Omental fat pad (tissue), 4 donors: ENCODE measurements at places on chromosomes 4 and X.

DNA sequence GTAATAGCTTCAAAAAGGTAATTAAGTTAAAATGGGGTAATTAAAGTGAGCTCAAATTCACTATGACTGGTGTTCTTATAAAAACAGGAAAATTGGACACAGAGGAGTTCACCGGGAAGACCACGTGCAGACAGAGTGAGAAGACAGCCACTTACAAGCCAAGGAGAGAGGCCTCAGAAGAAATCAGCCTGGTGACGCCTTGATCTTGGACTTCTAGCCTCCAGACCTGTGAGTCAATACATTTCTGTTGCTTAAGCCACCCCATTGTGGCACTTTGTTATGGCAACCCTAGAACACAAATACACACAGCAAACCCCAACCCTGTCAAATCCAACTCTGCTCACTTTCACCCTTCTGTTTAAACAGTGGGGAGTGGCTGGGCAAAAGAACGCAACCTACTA is 4.1 kb upstream of the CD38 start:
- no peak for DNase-seq

DNA sequence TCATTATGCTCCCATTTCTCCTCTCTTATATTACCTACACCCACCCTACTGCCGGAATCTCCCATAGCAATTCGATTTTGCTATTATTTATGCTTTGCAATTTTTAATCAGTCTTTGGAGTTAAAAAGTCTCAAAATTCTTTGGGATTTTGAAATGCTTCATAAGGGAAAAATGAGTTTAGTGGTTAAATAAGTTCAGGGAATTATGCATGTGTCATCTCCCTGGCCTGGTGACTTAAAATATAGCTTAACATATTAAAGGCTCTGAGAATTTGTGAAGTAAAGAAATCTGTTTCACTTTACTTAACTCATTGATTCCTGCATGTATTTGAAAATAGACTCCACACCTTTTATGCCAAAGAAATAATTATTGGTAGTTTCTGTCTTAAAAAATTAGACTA is 185.1 kb upstream of the DIPK2B start:
- DNase-seq, result no peak

- DNase-seq, result no peak
Observed at GRCh38 chrX:116749943-116750342, 287.2 kb upstream of the CT83 start.

GRCh38 chrX:43968359-43968781 is 4.8 kb downstream of the NDP start:
- DNase-seq, result no peak

DNA sequence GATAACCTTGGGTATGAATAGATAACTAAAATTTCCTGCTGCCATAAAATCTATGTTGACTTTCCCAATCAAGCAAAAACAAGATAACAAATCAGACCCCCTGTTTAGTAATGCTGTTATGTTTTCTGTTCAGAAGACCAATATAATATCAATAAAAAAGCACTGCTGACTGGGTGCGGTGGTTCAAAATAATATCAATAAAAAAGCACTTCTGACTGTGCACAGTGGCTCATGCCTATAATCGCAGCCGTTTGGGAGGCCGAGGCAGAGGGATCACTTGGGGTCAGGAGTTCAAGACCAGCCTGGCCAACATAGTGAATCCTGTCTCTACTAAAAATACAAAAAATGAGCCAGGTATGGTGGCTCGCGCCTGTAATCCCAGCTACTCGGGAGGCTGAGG is 36.7 kb downstream of the ANTXR2 start:
- no peak for DNase-seq

- DNase-seq, result no peak
Observed at GRCh38 chrX:75625232-75625631, 102.4 kb upstream of the ZDHHC15 start.

GRCh38 chr4:182307746-182308145 is 64.5 kb downstream of the TENM3 start:
- no peak for DNase-seq

- DNase-seq, result no peak
Observed at GRCh38 chr4:72375073-72375736, 193.8 kb downstream of the ADAMTS3 start.

- no peak for DNase-seq
Observed at GRCh38 chr4:72286185-72286584, 254.4 kb downstream of the NPFFR2 start.

DNA sequence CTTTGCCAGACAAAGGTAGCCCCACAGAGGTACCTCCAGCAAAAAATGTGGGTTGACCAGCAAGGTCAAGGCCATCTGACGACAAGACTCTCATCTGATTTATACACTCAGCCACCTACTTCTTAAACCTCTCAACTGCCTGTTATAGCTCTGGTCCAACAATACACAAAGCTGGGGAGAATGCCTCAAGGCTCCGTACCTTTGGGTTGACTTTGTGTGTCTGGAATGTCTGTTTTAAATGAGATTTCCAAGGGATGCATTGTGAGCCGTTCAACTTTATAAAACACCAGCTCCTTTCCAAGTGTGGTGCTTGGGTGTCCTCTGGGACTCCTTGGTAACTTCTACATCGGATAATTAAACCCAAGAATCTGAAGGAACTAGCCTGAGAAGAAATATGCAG is 167.0 kb upstream of the RPL34 start:
- DNase-seq, result no peak

- DNase-seq, result no peak
Observed at GRCh38 chr4:118909173-118909956, 20.7 kb downstream of the SYNPO2 start.

DNA sequence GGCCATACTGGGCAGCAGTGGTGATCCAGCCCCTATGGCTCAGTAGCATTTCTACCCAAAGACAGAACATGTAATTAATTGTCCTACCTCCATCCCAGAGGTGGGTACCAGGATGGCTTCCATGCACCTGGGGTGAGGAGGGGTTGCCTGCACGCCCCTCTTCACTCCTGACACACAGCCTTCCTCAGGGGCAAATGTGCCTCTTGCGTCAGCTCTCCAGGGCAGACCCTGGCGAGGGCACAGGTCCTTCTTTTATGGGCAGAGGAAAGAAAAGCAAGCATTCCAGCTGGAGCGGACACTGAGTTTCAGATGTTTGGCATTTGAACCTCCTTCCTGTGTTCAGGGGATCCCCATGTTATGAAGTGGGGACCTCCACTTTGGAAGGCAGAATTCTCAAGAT is 95.6 kb downstream of the PHKA2 start:
- DNase-seq, result no peak

DNA sequence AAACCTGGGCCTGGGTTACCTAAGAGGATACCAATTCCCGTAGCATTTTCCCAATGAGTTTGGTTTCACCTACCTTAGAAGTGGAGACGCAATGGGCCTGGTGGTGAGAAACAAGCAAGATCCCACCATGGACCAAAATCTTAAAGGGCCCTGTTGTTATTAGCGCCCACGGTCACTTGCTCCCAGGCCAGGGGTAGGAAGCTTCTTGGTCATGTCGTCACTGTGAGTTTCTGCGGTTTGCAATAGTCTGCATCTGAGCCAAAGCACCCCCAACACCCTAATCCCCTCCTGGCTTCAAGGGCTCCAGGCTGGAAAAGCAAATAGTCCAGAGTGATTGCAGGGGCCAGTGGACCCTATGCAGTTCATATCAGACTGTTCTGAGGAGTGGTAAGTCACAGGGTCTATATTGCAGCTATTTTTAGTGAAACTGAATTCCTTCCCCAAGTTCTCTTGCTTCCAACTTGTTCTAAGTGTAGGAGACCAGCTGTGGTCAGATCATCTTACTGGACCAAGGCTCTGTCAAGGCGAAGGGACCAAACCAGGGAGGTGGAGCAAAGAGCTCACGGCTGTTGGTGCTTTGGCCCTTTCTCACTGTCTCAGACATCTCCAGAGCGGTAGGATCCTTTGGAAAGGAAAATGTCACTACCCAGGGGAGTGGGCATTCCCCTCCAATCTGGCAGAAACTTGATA is 307.9 kb upstream of the F9 start:
- no peak for DNase-seq

DNA sequence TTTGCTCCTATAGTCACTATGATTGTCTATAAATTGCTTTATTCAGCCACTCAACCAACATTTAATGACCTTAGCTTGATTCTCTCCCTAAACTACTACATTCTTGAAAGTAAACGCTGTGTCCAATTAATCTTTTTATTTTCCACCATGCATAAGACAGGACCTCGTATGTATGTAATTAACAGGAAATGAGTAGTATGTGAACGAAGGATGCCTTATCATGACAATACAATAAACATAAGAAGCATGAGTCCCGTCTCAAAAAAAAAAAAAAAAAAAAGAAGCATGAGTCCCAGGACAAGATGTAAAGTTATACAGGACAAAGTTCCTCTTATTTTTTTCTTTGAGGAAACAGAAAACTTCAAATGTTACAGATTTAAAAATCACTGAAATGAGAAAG is 92.5 kb downstream of the PPP3CA start:
- DNase-seq, result no peak

DNA sequence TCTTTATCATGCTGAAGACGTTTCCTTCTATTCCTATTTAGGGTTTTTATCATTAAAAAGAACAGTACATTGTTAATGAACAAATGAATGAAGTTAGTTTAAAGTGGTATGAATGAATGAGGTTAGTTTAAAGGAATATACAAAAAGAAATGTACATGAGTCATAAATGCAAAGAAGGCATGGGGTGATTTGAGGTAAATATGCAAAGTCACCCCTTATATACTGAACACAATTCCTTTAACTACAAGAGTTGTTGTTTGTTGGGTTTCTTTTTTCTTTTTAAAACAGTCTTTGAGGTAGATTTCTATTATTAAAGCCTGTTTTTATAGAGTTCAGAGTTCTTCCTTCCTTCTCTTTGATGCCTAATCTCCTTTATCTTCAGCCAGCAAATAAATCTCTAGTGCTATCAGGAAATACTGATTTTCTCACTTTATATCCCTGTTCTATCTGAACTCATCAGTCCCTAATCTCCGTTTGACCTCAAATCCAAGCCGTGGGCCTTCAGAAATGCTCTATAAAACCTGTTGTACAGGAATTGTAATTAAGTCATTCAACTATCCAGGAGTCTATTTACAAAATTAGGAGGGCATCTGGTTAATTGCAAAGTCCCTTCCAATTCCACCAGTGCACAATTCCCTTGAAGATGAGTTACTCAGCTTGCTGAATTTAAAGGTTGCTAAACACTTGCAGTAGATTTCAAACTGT is 31.6 kb upstream of the ABCG2 start:
- no peak for DNase-seq

DNA sequence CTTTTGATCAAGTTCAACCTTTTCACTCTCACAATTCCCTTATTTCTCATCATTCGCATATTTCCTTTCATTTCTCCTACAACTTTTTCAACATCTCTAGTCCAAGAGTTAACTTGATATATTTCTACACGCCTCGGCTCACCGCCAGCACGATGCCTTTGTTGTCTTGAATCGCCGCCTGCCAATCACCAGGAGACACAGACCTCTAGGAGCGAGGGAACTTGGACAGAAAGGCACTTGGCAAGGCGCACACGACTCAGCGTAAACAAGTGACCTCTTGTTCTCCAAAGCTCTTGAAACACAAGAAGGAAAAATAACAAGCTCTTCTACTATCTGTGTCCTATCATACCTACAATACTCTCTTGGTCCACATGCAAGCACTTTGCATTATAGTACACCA is 27.1 kb upstream of the RBMX start:
- no peak for DNase-seq

DNA sequence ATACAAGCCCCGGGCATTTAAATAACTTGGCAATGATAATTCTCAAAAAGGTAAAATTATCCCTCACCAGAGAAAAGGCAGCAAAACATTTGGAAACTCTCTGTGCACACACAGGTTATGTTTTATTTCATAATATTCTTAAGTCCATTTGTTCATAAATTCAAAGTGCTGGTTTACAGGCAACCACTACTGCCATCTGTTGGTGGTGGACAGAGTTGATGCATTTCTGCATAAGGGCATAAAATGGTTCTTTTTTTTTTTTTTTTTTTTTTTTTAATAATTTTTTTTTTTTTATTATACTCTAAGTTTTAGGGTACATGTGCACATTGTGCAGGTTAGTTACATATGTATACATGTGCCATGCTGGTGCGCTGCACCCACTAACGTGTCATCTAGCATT is 31.5 kb upstream of the IL21 start:
- no peak for DNase-seq

DNA sequence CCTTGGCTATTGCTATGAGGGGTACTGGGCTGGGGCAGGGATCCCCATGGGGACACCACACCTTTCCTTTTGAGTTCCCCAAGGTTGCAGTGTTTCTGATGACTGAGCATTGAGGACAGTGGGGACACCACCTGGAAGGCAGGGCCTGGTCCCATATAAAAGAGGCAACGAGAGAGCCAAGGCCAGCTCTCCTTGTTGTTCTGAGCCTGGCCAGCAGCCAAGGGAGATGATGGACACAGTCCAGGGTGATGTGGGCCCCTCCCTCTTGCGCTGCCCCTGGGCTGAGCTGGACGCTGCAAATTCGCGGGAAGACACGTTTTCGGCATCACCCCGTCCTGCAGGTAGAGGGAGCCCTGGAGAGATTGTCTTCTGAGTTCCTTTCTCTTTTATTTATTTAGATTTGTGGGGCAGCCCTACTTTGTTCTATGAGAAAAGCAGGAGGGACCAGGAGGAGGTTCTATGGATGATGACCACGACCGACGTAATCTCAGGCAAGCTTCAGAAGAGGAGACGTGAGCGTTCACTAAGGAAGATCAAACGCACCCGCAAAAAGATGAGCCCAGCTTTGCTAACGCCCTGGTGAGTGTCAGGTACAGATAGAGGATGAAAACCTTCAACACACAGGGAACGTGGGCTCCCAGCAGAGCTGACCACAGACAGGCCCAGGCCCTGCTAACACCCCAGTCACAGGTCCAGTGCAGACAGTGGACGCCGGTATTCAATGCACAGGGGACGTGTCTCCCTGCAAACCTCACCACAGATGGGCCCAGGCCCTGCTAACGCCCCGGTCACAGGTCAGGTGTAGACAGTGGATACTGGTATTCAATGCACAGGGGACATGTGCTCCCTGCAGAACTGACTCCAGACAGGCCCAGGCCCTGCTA is 97.4 kb downstream of the SHOX start:
- no peak for DNase-seq

DNA sequence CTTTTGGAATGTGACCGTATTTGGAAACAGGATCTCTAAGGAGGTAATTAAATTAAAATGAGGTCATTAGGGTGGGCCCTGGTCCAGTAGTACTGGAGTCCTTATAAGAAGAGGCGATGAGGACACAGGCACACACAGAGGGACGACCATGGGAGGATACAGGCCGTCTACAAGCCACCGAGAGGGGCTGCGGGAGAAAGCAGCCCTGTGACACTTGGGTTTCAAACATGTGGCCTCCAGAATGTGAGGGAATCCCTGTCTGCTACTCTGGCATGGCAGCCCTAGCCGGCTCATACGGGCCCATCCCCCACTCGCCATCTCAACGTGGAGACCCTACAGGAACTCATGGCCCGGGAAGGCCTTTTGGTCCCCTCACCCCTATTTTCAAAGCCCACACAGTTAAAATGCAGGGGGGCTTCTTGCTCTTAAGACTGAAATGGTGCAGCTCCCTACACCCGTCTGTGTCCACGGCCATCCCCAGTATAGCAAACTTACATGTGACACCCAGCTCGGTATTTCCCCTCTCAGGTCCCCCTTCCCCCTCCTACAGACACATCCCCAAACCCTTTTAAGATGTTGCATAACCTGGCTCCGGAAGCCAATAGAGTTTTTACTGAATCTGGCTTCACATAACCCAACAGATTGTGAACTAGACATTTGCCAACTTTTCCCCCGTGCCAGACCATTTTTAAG is 124.1 kb upstream of the TBL1X start:
- no peak for DNase-seq
